Stimulated activated CD4-positive, alpha-beta T cell treated with anti-CD3 and anti-CD28 coated beads, Interleukin-1b, Interleukin-23, amount 100 ng/mL, for 1 hour (primary cell): ENCODE measurements at places on chromosomes 3 and 15.

GRCh38 chr3:18354701-18355100 is 70.4 kb downstream of the SATB1 start:
- DNase-seq, result no peak

DNA sequence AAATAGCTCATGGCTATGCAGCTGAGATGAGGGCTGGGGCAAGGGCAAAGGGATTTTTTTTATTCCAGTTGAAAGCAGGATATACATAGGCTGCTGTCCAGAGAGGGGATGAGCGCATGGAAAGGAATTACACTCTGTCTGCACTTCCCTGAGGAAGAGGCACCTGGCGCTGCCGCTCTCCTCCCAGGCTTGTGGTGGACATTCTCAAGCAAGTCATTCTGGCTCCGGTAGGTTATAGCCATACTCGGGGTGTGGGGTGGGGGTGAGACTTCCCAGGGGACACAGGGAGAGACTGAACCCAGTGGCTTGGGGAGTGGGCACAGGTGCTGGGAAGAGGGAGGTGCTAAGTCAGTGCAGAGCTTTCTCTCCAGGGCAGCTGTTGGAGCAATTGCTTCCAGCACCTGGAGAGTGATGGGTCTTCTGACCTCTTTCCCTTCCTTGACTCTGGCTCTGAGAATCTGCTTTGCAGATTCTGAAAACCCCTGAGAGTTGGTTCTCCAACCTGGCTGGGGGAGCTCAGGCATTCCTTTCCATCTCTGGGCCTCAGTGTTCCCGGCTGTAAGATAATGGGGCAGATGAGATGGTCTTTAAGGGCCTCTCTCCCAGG is 24.3 kb downstream of the CYP8B1 start:
- no peak for DNase-seq

DNA sequence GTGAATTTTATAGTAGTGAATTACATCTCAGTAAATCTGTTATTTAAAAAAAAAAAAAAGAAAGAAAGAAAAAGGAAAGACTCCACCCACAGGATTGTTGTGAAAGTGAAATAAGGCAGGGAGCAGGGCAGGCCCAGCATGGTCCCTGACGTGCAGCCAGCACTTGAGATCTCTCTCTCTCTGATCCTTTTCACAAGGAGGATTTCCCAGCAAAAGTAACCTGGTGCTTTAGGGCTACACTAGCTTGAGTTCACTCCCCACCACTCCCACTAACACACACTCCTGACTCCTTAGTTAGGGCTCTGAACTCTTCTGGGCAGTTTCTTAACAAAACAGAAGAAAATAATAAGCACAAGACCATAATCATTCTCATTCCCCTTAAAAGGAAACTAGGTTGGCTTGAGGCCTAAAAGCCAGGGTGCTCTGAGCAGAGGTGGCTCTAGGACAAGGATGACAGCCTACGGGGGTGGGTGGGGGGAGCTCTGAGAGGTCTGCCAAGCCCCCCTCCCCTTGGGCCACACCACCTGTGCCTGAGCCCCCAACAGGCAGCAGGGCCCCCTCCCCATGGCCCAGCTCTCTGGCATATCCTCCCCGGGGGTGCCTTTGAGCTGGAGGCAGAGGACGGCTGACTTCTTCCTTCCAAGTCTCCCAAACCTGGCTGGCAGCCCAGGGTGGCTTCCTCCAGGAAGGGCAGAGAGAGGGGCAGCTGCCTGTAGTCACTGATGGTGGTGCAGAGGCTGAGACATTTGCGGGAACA is 856 bp downstream of the TMEM40 start:
- DNase-seq, result no peak

DNA sequence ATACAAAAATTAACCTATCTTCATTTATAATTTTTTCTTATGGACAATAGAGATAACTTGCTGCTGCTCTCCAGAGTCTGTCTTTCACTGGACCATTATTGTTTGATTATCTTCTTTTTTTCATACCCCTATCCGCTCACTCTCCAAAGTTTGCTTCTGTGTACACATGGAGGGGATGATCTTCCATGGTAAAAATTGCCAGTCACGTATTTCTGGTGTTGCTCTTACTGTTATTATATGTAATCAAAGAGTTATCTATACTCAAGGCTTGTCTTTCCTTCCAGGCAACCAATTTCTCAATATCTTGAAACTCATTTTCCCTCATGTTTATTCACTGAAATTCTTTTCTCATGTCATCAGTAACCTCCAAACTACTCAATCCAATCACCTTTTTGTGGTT is 817.8 kb upstream of the NECTIN3 start:
- no peak for DNase-seq

- no peak for DNase-seq
Observed at GRCh38 chr3:161600173-161600572, 103.6 kb downstream of the OTOL1 start.

DNA sequence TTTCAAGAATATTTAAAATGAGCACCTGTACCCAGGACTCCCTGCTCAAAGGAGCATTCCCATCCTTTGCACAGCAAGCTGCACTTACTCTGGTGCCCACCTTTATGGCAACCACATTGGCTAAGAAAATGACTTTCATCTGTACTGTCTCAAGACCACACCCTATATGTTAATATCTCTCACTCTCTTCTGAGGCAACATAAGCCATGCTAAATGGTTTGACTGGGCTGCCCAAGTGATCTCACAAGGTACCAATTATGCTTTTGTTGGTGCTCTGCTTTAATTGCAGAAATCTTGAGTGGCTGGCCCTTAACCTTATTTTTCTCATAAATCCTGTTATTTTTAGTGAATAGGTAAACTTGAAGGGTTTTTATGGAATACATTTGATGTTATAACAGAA is 17.7 kb downstream of the RYK start:
- no peak for DNase-seq

- DNase-seq, result no peak
Observed at GRCh38 chr3:15558581-15558980, 37.1 kb upstream of the COLQ start.

- DNase-seq, result no peak
Observed at GRCh38 chr3:157906627-157907026, 199.6 kb downstream of the SHOX2 start.

DNA sequence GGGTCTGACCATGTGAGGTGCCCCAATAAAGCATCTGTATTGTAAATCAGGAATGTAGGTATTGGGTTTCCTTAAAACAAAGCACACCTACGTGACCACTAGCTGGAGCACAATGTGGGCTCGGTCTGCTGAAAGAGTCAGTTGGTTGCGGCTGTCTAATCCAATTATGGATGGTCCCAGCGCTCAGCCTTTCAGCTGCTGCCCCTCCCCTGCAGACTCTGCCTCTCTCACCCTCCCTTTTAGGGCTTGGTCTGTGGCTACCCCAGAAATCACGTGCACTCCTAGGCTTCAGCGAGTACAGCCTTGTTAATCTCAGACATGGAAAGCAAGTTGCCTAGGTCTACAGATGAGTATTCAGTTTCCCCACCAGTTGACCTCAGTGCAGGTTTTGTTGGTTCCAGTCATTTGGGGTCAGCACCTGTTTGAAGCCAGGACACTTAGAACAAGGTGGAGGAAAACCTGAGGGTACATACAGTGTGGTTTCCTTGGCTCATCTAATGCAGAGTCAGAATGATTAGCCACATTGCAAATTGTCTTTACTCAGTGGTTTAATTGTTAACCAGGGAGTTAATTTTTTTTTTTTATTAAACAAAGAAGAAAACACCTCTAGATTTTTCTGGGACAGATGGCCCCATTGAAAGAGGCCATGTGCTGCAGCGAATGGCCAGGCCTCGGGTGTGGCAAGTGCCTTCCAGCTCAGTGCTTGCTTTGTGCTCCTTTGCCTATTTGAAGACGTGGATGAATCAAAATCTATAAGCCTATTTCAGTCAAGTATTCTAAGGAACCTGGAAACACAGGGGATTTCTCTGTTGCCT is 137.7 kb downstream of the IGF1R start:
- no peak for DNase-seq

DNA sequence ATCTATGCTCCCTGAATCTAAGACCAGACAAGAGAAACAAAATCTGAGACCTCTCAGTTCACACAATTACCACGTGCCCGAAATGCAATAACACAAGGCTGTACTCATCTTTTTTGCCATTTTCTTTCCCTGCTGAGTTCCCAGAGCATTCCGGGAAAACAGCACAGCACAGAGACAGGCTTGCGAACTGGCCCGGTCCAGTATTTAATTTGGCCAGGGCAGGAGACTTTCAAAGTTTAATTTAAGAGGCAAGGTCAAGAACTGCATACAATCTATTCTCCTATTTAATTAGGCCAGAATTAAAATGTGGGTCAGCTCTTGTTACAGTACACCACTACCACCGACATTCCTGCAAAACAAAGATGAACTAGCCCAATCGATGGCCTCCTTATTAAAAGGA is 87.5 kb upstream of the SNRPA1 start:
- DNase-seq, result no peak

DNA sequence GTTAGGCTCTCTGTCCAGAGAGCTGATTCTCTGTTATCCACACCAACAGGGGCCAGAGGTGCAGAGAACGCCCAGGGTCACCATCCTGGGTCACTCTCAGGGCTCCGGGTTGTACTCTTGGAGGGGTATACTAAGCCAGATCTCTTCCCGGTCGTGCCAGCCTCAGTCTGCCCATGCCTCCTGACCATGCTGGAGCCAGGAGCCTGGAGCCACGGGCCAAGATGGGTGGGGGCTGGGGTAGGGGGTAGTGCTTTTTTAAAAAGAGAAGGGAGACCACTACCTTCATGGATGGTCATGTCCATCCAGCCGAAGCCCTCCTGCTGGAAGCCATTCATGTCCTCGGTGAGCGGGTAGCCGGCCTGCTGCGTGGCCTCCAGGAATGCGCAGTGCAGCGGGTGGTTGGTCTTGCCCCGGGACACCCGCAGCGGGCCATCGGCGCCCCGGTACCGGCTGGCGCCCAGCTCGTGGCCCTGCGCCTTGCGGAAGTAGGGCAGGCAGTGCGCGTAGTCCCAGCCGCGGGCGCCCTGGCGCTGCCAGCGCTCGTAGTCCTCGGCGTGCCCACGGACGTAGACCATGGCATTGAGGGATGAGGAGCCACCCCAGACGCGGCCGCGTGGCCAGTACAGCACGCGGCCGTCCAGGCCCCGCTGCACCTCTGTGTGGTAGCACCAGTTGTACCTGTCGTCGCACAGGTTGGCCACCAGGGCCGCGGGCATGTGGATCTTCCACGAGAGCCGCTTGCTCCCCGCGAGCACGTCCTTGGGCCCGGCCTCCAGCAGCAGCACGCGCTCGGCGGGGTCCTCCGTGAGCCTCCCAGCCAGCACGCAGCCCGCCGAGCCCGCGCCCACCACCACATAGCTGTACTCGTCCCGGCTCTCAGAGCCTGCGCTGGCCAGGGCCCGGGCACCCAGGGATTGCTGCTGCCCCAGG is 22.9 kb downstream of the CHDH start:
- no peak for DNase-seq

- no peak for DNase-seq
Observed at GRCh38 chr3:170204509-170204908, 17.7 kb upstream of the PRKCI start.

GRCh38 chr3:190516416-190516815 is 2.5 kb downstream of the IL1RAP start:
- DNase-seq, result no peak

DNA sequence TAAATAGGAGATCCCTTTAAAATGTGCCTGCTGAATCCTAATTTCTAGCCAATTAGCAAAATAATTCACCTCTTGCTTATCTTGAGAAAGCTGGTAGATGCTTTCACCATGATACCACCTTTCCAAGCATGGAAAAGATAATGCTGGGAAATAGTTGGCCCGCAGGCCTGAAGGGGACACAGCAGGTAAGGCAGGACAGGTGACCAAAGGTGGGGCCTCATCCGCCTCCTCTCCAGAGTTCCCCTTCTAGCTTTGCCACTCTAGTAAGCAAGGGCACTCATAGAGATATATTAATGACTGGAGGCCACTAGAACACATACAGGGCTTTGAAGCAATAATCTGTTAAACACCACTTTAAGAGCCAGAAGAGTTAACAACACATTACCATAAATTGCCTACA is 45.5 kb downstream of the SATB1 start:
- no peak for DNase-seq

- DNase-seq, result no peak
Observed at GRCh38 chr3:169203631-169204550, 459.6 kb downstream of the MECOM start.

GRCh38 chr3:150443331-150443741 is 35.2 kb downstream of the TSC22D2 start:
- DNase-seq, result no peak

DNA sequence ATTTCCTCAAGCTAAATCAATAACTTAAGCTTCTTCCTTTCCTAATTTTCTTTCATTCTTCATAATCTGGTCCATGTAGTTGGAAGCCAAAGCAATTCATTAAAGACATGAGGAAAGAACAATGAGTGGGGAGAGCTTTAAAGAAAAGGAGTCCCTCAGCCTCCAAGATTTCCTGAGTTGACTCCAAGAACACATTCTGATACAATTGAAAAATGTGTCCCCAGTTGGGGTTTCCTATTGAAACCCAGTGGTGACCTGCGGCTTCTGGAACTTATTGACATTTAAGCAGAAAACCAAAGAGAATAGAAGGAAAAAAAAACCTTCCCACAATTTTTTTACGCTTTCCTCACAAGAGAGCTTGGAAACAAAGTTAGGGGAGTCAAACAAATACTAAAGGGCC is 37.0 kb downstream of the ATP8B4 start:
- no peak for DNase-seq

DNA sequence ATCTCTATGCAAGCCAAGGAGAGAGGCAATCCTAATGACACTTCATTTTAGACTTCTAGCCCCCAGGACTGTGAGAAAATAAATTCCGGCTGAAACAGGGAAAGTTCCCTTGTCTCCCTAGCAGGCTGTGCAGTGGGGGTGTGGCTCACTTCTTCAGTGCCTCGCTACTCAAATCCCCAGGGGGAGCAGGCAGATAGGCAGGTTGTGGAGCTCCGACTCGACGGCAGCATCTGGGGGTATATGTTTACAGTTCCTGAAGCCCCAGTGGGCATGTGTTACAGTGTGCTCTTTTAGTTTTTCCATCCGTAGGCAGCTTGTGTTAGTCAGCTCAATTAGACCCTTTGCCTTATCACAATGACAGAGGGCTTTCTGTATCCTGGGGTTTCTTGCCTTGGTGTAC is 836.5 kb downstream of the PDCD6IP start:
- DNase-seq, result no peak

- no peak for DNase-seq
Observed at GRCh38 chr15:74788042-74788682, 6.3 kb downstream of the CSK start.

- DNase-seq, result no peak
Observed at GRCh38 chr15:79900087-79900486, 3.3 kb upstream of the MTHFS start.

DNA sequence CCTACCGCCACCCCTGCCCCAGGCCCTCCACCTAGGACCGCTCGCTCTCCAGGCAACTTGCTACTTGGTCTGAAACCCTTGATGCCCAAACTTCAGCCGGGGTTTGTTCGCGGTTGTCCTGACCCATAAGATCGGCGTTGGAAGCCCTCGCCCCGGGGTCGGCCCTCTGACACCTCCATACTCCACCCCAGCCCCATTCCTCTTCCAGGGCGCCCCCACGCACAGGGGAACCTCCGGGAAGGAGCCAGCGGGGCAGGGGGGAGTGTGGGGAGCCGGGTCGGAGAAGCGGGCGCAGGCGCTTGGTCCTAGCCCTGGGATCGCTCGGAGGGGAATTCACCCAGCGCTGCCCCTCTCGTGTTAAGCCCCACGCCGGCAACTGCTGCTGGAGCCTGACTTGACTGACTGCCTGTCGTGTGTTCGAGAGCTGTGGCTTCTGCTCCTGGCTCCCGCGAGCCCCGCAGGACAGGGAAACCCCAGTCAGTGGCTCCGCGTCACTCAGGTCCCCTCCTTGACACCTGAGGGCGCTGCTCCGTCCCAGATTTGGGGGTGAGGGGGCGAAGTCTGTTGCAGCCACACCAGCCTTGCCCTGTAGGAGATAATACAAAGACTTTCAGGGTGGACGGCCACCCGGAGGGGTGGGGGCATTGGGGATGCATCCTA is 675 bp downstream of the RYR3 start:
- DNase-seq, result no peak

GRCh38 chr3:160676547-160677303 is at the start of gene ARL14:
TSS of gene ARL14 (plus strand) at chr3:160677160. CDS start at chr3:160677347, 187 bp downstream.
- DNase-seq, result no peak
